NCI-H2171 treated with DMSO at 0.1 percent for 48 hours (cell line): ENCODE measurements at places on chromosomes 16 and 17.

DNA sequence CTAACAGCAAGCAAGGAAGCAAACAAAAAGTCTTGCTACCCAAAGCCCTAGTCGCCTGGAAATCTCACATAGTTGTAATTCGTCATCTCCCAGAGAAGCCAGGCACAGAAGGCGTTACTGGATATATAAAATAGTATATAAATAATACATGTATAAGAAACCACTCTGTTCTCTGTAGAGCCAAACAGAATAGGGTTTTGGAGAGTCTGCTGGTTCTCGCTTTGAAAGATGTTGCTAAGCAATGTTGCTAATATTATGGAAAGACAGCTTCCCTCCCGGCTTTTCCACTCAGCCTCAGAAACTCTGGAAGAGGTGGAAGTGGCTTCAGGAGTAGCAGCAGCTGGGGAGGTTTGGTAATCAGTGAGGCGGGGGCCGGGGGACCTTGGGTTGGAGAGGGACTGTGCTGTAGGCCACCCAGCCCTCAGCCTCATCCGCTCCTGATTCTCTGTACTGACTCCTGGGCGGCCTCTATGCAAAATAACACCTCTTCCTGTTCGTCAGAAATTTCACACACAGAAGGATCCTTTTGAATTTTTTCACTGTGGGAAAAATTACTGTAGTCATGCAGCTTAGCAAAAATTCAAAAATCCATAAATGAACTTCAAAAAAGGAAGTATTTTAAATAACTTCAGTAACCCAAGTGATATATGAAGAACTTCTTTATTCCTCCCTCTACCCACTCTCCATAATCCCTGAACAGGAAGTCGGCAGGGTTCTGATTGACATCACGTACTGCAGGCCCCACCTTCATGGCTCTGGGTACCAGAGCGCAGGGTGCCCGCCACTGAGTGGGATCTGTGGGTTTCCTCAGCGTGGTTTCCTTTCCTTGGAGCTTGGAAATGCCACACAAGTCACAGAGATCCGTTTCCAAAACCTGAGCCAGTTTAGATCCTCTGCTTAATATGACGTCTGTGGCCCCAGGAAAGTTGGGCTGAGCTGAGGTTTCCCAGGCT is 51.4 kb downstream of the RAP1GAP2 start:
- no peak for DNase-seq

GRCh38 chr17:36072431-36073121 is 8.5 kb downstream of the CCL18 start:
- DNase-seq, result no peak

DNA sequence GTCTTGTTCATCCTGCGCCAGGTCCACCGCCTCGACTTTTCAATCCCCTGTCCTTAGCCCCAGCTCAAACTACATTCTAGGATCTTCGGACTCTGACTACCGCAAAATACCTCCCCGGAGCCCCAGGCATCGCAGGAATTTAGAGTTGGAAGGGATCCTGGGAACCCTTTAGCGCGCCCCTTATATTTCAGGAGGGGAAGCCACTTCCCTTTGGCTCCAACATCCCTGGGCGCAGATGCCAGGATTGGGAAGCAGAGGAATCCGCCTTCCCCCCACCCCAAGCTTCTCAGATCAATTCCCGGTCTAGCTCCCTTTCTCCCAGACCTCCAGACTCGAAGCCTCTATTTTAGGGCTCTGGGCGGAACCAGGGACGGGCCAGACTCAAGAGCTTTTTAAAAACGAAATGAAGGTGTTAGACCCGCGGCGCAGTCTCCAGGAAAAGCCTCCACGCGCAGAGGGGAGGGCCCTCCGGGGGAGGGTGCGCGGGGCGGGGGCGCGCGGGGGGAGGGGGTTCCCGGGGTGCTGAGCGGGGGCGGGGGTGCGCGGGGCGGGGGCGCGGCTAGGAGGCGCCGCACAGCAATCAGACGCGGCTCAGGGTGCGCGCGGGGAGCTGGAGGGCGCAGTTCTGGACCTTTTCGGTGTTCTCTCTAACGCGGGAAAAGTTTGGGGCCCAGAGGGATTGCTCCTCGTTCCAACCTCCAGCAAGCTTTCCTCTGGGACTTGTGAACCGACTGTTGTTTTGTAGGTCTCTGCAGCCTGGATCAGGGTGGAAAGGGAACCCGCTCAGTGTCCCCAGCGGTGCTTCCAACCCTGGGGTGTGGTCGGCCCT is 1.6 kb downstream of the AHSP start:
- no peak for DNase-seq

GRCh38 chr17:81301195-81302144 is 6.4 kb upstream of the SLC38A10 start:
- DNase-seq, result no peak

GRCh38 chr17:78112518-78113471 is 15.8 kb downstream of the TMC6 start:
- DNase-seq, result peak; percentile 42

- peak; percentile 10 for DNase-seq
These were observed 24.0 kb downstream of the LIMD2 start for GRCh38 chr17:63675607-63676546.

DNA sequence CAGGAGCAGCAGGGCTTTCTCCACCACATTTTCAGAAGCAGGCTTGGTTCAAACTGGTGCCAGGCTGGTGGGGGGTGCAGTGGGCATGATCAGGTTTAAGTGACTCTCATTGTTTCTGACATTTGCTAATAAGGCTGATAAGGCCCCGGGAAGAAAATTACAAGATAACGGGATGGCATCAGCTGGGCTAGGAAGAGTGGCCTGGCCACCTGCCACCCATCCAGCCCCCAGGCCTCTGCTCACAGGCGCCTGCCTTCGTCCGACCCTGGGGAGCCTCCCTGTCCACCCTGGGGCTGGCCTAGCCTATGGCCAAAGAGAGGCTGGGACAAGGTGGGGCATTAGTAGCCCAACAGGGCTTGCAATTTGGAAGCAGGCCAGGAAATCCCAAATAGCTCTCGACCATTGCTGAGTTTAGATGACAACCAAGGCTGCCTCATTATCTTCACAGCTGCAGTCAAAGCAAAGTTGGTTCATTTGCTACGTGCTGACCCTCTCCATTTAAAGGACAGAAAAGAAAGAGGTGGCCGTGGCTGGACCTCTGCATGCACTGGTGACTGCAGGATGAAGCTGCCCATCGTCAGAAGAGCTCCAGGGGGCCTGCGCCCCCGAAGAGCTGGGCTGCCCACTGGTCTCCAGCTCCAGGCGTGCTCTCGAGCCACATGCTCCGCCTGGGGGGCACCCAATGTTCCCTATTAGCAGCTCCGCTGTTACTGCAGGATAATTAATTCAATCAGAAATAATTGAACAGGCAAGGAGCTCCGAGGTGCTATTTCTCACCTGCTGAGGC is 44.9 kb downstream of the PEMT start:
- no peak for DNase-seq

- DNase-seq, result peak; percentile 37
These were observed 122.1 kb downstream of the SKAP1 start for GRCh38 chr17:48307814-48308411.

DNA sequence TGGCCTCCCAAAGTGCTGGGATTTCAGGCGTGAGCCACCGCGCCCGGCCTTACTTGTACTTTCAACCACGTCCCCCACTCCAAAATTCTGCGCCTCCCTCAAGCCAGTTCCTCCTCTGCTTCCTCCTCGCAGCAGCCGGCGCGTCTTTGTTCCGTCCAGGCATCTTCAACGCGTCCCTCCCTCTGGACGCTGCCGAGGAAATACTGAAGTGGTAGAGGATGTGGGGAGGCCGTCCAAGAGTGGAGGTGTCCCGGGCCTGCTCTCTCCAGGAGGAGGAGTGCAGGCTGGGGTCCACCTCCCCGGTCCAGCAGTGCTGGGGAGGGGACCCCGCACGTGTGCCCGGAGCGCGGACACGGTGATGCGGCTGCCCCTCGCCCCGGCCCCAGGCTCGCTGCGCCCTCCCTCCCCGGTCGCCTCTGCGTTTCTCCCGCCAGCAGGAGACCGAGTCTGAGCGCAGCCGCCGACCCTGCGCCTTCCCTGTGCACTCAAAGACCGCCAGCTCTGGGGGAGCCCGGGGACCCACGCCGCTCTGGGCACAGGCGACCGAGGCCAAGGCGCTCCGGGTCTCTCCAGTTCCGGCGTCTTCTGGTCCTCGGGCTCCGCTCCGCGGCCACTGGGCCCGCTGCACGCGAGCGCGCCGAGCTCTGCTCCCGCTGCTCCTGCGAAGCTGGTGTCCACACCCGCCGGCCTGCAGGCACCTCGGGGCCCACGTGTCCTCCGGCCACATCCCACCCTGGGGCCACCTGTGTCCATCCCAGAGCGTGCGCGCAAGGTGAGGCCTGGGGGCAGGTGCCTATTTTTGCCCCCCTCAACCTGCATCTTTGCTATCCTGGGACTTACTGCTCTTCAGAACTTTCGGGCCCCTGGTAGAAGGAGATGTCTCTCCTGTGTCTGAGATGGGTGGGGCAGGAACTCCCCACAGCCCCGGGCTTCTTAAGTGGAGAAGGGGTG is 31.7 kb downstream of the OSBPL7 start:
- DNase-seq, result peak; percentile 66

- DNase-seq, result no peak
These were observed 45.5 kb downstream of the C16orf82 start for GRCh38 chr16:27112093-27112811.

DNA sequence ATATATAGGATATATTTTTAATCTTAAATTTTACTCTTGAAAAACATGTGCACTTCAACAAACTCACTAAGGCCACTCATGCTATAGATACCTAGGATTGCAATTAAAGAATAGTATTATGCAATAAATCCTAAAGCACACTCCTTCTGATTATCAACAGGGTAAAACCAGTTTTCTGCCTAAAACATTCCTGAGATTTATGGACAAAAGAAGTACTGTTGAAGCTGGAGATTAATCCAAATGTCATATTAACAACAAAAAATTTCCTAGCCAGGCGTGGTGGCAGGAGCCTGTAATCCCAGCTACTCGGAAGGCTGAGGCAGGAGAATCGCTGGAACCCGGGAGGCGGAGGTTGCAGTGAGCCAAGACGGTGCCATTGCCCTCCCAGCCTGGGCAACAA is 21.4 kb downstream of the CHCT1 start:
- no peak for DNase-seq

GRCh38 chr17:19641687-19642372 is 6.7 kb upstream of the ALDH3A2 start:
- peak; percentile 44 for DNase-seq

- DNase-seq, result no peak
These were observed 1.1 kb upstream of the HAPSTR1 start for GRCh38 chr16:9090101-9090959.
